ENCODE measurements at places on chromosomes 5 and 9.

DNA sequence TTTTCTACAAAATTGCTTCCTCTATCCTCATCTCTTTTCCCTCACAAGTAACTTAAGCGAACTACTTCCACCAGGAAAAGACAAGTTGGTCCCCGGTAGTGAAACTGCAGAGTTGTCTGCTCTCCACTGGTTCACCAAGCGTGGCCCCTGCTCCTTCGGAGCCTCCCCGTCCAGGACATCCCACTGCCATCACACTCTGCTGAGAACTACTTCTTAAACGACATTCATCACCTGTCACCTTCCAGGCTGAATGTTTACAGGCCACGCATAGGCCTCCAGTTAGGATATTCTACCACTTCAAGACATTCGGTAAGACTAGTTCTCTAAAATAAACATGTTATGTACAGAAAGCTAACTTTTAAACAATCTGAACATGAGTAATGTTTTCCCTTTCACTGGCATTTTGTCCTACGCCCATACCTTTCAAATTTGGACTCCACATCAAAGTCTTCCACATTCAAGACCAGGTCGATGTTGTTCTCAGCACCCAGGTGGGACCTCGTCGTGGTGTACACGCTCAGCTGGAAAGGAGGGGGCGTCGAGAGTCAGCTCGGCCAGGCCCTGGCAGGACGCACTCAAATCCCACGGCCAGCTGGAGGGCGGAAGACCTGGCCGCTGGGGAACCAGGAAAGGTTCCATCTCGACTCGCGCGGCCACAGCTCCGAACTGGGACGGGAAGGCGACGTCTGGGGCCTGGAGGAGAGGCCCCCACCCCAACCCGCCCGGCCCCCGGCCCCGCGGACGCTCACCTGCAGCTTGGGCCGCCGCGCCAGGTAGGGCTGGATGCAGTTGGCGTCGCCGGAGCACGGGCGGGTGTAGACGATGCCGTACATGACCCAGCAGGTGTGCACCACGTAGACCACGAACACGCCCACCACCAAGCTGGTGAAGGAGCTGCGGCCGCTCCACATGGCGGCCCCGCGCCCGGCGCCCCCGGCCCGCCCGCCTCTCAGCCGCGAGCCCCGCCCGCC is 683 bp downstream of the CLPTM1L start:
- DNase-seq = peak; percentile 28

- no peak for DNase-seq
These were observed 3.2 kb downstream of the MAP3K1 start for GRCh38 chr5:56818450-56819037.

DNA sequence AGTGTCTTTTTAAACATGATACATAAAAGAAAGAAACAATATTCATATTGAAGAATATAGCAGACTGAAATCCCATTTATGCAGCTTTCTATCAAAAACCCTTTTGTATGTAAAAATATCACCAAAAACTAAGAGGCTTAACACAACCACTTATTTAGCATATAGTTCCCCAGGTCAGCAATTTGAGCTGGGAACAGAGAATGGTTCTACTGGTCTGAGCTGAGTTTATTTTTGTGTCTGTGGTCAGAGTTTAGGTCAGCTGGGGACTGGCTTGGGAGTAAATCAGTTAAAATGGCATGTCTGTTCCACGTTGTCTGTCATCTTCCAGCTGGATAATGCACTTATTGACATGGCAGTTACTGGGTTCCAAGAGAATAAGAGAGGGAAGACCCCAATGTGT is 165.0 kb downstream of the TMEM232 start:
- DNase-seq = no peak

DNA sequence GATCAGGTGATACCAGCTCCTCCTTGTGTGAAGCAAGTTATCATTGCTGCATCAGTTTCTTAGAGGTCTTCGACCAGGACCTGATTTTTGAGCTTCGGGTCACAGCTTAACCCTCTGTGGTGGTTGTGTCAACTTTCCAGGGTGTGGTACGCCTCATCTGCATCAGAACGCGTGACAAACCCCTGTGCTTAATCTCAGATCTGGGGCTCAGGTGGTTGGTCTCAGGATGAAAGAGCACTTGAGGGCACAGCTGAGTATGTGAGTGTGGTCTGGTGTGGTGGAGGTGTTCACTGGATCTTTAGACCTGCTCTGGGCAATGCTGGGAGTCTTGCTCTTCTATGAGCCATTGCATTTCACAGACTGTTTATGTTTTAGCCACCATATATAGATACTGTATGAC is 64.1 kb downstream of the OSTF1 start:
- DNase-seq = peak; percentile 67

DNA sequence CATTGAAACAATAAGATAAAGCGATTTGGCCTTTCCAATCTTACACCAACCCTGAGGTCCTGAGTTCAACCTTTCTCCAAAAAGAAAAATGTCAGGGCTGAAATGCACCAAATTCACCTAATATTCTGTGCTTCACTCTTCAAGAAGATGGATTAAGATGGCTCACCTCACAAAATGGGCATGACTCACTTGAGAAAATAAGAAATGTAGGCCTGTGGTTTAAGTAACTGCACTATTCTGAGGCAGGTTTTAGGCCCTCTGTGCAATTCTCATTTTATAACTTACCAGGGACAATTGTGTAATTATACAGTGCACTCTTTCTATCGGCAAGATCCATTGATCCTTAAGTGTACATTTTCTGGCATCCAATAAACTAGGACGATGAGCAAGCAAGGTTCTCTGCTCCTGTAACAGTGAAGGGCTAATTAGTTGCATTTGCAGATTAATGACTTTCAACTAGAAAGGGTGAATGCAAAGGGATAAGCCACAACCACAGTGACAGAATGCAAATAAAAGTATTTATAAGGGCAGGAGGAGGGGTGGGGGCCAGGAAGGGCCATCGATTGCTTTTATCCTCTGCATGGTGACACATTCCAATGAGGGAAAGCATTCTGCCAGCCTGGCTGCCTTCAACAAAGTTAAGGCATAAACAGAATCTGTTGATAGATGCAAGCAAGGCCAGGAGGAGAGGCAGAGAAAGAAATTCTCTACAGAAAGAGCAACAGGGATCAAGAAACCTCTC is 214.5 kb downstream of the CAAP1 start:
- DNase-seq = no peak

GRCh38 chr5:130541617-130542221 is 623.3 kb downstream of the HINT1 start:
- no peak for DNase-seq

DNA sequence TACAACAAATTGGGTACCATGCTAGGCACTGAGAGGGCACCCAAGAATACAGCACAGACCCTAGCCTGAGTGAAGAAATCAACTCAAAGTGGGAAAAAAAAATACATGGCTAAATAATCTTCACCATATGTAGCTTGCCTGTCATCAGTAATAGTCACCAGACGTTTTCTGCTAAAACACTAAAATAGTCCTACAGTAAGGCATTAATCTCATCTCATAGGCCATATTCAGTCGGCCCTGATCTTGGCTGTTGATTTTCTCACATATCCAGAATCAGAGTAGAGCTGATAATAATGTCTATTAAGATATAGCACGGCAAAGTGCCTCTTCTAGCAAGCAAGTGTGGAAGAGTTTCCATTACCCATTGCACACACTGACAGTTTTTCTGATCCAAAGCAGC is 322.1 kb upstream of the SLC30A5 start:
- no peak for DNase-seq

GRCh38 chr5:112121258-112121657 is 297.8 kb downstream of the EPB41L4A start:
- DNase-seq = no peak

GRCh38 chr5:82519558-82519957 is 241.4 kb upstream of the RPS23 start:
- no peak for DNase-seq

DNA sequence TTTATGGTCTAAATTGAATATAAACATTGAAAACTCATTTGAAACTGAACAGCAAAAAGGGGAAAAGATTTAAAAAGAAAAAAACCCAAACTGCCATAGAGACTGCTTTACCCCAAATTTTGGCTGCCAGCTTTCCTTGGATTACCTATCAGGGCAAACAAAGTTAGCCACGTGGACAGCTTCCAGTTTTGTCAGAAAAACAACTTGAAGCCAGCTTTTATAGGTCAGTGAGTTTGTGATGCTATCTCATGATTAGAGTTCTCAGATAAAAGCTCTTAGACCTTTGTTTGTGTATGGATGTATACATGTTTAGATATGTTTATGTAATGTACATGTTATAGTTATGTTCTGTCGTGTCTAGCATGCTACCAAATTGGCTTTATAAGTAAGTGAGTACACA is 16.1 kb downstream of the FBP2 start:
- no peak for DNase-seq

GRCh38 chr5:56837381-56837780 is 22.0 kb downstream of the MAP3K1 start:
- DNase-seq = no peak

- DNase-seq = no peak
These were observed 87.6 kb downstream of the SEMA6A start for GRCh38 chr5:116487045-116487444.

DNA sequence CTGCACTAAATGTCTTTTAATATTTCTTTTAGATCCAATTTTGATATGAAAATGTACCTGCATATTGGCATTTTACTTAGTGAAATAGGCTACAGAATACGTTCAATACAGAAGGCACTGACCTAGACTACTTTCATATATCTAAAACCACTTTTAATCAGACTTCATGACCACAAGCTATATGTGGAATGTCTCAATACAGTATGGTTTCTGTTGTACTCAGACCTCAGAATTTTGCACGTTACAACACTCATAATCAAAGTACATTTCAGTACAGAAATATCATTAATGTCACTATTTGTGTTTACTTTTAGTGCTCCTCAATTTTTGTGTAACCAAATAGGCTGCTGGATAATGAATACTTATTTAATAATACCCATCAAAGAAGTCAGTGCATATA is 74.8 kb downstream of the MEF2C start:
- DNase-seq = no peak

DNA sequence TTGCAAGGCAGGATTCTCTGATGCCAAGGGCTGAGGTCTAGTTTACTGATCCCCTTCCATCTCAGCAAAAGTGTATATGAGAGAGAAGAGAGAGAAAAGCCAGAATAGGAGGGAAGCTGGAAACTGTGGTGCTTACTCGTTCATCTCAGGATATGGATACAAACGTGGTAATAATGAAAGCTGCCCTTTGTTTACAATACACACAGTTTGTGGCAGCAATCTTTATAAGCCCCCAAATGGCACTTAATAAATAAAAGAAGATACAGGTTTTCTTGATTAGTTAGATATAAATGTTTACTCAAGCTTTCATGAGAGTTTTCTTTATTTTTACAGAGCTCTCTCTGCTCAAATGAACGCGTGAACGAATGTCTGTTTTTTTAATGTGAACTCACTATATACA is 57.7 kb downstream of the PRDM6 start:
- DNase-seq = no peak

GRCh38 chr9:88889386-88889785 is 101.9 kb upstream of the S1PR3 start:
- DNase-seq = no peak

DNA sequence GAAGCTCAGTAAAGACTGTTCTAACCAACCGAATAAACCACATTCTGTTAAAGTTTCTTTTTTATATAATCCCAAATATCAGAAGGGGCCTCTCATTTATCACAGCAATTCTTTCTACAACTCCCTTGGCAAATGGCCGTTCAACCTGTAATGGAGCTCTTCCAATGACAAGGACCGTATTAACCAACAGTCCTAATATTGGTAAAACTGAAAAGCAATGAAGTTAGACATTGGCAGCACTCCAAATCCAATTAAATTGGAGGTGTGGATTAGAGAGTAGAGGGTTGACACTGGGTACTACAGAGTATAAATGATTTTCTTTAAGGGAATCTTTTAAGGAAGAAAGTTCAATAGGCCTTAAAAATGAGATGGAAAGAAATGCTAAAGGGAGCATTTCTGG is 842 bp downstream of the TMED7 start:
- no peak for DNase-seq

DNA sequence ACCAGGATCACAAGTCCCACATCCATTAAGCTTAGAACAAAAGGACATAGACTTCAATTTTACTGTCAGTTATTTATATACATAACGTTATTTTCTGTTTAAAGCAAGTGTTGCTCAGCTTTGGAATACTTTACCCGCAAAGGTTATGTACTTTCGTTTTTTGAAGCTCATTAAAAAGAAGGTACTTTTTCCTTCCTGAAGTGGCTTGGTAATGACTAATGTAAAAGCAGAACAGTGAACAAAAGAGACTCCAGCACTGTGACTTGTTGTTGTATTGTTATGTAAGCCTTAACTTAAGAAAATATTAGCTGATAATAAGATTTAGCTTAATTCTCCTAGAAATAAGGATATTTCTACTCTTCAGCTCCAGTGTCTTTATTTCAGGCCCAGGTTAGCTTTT is 97.3 kb upstream of the SLCO6A1 start:
- no peak for DNase-seq

DNA sequence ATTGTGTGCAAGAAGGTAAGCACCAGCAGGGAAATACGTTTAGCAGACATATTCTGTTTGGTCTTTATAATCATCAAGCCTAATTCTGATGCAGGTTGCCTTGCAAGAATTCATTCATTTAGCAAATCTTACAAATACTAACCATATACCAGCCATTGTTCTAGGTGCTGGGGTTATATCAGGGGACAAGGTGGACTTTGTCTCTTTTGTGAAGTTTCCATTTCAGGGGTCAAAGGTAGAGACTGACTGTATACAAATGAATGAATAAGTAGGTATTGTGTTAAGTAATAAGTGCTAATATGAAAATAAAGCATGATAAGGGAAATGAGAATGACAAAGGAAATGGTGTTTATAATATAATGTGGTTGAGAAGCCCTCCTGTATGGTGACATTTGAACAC is 64.0 kb downstream of the LNPEP start:
- DNase-seq = no peak

DNA sequence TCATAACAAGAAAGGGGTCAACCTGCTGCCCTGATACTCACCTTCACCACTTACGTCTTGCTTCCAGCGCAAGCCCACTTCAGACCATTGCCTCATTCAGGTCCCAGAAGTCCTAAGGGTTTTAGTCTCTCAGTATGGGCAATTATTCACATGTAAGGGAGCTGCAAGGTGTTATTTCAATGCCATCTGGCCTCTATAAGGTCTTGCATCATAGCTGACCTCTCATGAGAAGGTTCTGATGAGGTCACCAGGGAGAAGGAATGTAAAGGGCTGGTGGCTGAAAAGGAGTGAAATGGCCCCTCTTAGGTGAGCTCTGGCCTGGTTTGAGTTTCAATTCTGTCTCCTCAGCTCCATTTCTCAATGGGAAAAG is 1.5 kb upstream of the MARCHF3 start:
- DNase-seq = no peak

- DNase-seq = no peak
These were observed 241.2 kb downstream of the MCTP1 start for GRCh38 chr5:95043648-95044047.

DNA sequence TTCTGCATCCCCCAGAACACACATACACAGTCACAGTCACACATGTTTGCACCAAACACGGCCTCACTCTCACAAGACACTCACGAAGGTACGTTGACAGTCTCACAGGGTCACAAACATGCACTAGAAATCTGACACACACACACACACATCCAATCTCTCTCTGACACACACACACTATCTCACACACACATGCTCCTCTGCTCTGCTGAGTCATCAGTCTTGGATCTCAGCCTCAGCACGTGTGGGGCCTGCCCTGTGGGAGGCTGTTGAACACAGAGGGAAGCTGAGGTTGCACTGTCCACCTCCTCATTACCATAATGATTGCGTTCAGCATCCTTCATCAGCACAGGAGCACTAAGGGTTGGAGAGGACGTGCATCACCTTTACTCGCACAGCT is 188.8 kb downstream of the MTRR start:
- no peak for DNase-seq

- DNase-seq = no peak
These were observed 61.0 kb upstream of the ADAMTS19 start for GRCh38 chr5:129399069-129399468.

Measured in CD4-positive, alpha-beta T cell treated with Interleukin-6 for 4 hours (primary cell).